ENCODE measurements at places on chromosomes 11 and 22. TPM values are rescaled to one million over a fixed set of nuclear protein-coding genes. Genes with fewer than 3 reads are reported as not detected.

CCDC87 gene
- 0.15 TPM for total RNA-seq

- DNase-seq = no peak
Measured at GRCh38 chr22:47782328-47783075, 1020.1 kb downstream of the TBC1D22A start.

- DNase-seq = no peak
Measured at GRCh38 chr11:15484398-15484797, 369.7 kb downstream of the INSC start.

- no peak for DNase-seq
Measured at GRCh38 chr22:39717099-39717498, 146.5 kb downstream of the CACNA1I start.

DNA sequence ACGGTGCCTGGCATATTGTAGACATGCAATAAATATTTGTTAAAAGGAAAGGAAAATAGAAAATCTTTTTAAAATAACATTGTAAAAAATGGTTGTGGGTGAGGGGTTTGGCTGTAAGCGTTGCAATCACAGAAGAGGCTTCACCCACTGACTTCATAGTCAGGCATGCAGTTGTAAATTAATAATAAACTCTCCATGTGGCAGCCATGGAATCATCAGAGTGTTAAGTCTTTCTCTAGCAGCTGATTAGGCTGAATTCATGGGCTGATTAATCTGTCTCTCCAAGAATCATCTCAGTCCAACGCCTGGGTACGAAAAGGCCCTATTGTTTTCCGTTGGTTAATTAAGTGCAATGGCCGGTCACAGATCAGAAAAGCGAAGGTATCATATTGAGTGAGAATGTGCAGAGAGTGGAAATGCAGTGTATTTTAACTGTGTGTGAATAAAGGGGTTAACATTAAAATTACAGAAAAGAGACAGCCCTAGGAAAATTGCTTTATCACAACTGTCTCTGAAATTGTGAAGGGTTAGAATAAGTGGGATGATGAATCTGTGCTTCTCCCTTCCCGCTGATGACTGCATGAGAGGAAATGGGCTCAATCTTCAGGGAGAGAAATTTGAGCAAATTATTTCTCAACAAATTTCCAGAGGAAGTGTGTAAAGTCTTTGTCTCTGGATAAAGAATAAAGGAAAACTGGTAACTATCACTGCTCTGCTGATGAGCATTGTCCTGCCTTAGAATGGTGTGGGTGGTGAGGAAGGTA, 269.0 kb downstream of the FAM76B start:
- no peak for DNase-seq
